Suppressor macrophage treated with lipopolysaccharide for 1 hour (primary cell): ENCODE measurements at places on chromosomes 5 and 9.

DNA sequence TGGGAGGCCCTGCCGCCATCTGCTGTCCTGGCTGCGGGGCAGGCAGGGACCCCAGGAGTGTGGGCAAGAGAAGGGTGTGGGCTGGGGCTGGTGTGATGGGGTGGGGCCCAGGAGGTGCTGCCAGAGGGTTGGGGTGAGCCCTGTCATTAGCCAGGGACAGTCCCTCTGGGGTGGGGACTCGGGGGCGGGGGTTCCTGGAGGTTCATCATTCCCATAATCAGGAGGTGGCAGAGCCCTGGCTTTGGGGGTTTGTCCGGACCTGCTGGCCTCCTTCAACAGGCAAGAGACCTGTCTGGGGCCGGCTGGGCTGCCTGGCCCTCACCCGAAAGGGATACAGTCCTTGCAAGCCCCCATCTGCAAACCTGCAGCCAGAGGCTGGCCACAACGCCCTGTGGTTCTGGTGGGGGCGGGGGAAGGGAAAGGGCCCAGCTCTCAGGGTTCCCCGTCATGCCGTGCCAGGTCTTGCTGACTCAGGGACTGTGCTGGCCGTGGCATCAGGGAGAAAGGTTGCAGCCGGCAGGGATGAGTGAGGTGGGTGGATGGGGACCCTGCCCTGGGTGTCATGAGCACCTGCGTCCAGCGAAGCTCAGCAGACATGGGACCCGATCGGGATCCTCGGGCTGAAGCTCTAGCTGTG lies 65.2 kb downstream of the MRPL36 start:
- no peak for DNase-seq

DNA sequence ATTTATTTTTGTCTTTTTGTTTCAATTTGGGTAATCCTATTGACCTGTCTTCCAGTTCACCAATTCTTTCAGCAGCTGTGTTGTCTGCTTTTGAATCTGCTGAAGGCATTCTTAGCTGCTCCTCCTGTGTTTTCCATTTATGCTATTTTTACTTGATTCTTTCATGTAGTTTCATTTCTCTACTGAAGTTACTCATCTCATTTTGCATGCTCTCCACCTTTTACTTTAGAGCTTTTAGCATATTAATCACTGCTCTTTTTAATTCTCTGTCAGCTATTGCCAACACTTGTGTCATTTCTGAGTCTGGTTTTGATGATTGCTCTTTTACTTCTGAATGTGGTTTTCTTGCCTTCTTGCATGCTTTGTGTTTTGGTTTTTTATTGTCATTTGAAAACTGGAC lies 496.0 kb upstream of the CLINT1 start:
- peak; percentile 4 for DNase-seq

GRCh38 chr5:153565822-153566221 lies 75.4 kb downstream of the GRIA1 start:
- no peak for DNase-seq

DNA sequence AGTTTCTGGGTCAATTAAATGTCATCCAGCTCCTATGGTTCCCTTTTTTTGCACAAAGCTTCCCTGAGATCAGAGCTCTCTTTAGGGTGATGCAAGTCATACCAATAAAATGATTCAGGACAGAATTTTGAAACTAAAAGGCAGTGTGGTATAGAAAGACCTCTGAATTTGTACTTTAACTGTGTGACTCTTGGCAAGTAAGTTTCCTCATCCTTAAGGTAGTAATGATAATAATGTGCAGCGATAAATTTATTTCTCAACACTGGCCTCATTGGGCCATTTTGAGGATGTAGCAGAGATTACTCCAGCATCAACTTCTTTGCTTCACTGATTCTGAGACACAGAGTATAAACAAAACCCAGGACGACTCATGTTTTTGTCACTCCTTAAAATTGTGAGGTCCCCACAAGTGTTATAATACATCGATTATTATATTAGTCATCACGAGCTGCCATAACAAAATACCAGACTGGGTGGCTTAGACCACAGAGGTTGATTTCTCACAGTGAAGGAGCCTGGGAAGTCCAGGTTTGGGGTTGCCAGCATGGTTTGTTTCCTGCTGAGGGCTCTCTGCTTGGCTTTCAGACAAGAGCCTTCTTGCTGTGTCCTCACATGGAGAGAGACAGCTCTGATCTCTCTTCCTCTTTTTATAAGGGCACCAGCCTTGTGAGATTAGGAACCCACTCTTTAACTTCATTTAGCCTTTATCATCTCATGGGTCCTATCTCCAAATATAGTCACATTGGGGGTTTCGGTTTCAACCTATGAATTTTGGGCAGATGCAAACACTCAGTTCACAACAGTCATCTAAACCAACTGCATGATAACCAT lies 293.0 kb downstream of the ZNF608 start:
- DNase-seq: peak; percentile 26

- no peak for DNase-seq
These were observed 7.4 kb downstream of the MRPL22 start for GRCh38 chr5:154948313-154948712.

GRCh38 chr5:68141494-68141893 lies 74.1 kb upstream of the PIK3R1 start:
- DNase-seq: no peak

DNA sequence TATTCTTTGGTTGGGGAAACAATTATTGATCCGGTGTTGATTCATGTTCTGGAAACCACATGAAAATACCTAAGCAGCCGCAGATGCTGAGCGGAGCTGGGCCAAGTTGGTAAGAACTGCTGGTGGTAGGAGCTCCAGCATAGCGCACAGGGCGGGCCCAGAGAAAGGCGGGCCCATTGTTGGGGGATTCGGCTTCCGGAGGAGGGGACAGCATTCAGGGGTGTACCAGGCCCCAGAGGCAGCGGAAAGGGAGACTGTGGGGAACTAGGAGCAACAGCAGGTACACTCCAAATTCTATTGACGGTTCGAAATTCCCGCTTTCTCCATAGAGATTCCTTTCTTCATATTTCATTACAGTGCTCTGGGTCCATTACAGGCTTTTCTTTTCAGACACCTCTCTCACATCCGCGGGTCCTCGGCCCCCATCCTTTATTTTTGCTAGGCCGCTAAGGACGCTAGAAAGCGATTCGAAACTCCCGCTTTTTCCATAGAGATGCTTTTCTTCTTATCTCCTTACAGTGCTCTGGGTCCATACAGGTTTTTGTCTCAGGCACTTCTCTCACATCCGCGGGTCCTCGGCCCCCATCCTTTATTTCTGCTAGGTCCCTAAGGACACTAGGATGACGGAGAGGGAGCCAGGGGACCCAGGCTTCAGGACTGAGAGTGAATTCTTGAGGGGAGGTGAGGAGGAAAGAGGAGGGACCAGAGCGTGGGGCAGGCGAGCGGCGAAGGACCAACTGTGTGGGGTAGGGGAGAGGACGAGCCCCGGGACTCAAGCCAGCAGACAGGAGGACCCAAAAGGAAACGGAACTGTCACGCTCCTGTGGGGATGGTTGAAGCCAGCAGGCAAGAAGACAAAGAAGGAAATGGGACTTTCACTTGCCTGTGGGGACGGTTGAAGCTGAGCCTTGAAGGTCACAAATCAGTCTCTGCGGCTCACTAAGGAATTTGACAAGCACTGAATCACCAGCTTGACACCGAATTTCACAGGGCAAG lies at the start of gene CCDC152:
Gene CCDC152 (plus strand): TSS at position 213 of the 996 bp plus-strand sequence. CDS start 2,304 bp downstream, outside the sequence.
- peak; percentile 42 for DNase-seq

DNA sequence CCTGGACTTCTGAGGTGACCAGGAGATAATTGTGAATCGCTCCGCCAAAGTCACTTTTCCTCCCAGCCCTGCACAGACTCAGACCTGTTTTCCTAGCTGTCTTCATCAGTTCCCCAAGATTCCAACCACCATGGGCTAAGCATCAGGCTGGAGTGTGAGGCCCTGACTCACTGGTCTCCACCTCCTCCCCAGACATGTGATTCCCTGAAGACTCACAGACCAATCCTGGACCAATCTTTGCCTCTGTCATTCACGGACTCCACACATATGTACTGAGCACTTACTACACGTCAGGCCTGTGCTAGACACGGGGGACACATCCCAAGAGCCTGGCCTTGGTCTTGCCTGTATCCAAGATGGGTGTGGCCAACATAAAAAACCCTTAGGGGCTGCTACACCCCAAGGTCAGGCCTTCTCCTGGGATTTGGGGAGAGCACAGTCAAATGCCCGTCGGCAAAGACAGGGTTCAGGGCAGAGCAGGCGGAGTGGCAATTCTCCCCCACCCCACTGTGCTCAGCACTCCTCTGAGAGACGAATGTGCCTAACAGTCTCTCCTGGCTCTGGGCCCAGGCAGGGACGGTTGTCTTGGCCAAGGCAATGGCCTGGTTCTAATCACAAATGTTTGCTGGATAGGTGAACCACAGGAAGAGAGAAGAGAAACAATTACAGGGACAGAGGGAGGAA lies 11.9 kb downstream of the EEIG1 start:
- DNase-seq: peak; percentile 63

GRCh38 chr5:31563216-31563615 lies 31.1 kb downstream of the C5orf22 start:
- no peak for DNase-seq

- DNase-seq: no peak
These were observed 1026.9 kb upstream of the C9orf72 start for GRCh38 chr9:28600226-28600625.

DNA sequence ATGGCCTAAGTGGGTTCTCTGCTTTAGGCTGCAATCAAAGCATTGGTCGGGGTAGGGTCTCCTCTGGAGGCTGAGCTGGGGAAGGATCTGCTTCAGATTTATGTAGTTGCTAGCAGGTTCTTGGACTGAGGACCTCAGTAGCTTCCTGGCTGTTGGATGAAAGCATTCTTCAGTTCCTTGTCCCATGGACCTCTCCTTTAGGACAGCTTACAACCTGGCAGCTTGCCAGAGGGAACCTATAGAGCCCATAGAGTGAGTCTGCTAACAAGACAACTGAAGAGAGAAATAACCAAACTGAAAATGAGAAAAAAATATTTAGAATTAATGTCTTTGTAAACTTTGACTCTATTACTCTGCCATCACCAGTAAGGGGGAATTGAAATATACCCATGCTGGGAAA lies 12.4 kb downstream of the MRPS30 start:
- DNase-seq: no peak

GRCh38 chr9:38284588-38285051 lies 107.9 kb upstream of the ALDH1B1 start:
- no peak for DNase-seq

DNA sequence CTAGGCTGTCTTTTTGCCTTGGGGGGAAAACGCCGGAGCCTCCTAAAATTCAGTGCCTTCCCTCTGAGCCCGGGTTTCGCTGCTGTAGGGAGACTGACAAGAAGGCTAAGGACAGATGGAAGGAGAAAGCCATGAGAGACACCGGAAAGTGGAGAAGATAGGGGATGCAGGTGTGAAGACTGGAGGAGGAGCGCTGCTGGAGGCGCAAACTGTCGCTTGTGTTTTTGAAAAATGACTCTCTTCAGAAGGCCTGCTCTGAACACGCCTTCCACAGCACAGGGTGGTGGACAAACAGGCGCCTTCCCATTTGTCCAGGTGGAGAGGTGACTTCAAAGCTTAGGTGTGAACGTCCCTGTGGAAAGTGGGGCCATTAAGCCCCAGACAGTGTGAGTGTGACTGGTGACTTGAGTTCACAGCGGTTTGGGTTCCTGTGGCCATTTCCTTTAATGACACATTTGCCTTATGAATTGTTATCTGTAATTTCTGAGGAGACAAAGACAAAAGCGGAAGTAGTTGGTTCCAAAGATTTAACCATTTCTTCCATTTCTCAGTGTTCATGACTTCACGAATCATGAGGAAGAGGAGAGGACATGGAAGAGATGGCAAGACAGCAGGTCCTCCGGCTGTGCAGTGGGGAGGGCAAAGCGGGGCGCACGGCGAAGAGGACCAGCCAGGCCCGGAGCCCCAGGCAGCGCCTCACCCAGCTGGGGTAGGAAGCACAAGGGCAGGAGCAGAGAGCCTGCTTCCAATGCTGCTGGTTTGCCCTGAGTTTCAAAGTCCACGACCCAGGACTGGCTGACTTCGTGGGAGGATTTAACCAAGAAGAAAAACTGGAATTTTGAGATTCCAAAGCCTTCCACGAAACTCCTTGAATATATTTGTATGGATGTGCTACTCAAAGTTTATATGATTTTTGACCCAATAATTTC lies 27.8 kb upstream of the SEMA4D start:
- peak; percentile 85 for DNase-seq

DNA sequence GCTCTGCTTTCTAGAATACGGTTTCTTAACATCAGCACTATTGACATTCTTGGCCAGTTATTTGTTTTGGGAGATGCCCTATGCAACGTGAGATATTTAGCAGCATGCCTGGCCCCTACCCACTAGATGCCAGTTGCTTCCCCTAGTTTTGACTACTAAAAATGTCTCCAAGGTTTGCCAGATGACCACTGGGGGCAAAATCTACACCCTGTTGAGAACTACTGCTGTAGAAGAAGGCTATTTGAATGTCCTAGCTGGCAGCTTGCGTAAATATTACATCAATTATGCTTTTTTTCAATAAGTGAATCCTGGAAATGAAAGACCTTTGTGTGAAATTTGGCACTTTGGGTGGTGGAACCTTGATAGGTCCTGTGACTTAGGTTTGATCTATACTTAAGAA lies 5.0 kb downstream of the NCBP1 start:
- DNase-seq: peak; percentile 27

DNA sequence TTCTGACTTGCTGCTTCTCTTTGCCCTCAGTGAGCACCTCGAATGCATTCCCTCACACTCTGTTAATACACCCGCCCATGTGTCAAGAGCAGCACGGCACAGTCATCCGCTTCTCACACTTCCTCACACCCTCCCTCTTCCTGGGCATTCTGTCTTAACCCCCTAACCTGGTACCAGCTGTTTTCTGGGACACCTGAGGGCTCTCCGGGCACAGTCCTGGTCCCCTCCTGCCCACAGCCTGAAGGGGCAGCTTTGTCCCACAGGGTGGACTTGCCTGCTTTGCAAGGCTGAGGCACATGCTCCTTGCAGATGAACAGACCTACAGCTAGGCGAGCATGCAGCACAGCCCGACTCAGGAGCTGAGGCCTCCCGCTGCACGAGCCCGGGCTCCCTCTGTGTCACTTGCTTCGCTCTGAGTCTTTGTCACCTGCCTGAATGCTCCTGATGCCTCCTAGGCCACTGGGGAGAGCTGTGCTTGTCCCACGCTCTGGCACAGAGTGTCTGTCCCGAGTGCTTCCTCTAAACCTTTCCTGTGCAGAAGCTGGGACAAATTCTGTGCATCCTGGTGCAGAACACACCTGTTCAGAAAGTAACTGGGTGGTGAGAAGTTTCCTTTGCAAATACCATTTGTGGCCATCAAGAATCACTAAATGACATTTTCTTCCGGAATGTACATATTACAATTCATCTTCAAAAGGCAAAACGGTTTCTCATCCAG lies 47.8 kb downstream of the AHRR start:
- DNase-seq: no peak
